Smooth muscle cell of the brain vasculature (primary cell): ENCODE measurements at places on chromosomes 1 and 21.
A peak's percentile ranks its signal among the peaks of the same experiment; 100 is the strongest.

DNA sequence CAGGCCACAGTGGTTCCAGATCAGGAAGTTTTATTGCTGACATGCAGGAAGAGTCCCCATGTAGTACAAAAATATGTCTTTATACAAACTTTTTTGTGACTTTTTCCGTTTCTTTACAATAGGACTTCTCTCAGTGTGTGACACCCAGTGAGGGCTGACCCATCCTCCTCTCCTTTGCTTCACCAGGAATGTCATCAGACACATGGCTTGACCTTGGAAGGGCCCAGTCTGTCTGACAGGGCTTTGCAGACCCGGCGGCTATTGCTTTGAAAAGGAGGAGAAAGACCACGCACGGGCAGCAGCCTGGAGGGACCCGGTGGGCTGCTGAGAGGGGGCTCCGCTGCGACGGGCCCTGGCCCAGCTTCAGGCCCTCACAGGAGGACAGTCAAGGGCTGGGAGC lies 16.2 kb upstream of the EVA1B start:
- DNase-seq, result no peak

GRCh38 chr21:37264808-37265207 lies 2.3 kb downstream of the VPS26C start:
- DNase-seq, result no peak

GRCh38 chr1:187409341-187409740 lies 580.6 kb downstream of the PLA2G4A start:
- no peak for DNase-seq

DNA sequence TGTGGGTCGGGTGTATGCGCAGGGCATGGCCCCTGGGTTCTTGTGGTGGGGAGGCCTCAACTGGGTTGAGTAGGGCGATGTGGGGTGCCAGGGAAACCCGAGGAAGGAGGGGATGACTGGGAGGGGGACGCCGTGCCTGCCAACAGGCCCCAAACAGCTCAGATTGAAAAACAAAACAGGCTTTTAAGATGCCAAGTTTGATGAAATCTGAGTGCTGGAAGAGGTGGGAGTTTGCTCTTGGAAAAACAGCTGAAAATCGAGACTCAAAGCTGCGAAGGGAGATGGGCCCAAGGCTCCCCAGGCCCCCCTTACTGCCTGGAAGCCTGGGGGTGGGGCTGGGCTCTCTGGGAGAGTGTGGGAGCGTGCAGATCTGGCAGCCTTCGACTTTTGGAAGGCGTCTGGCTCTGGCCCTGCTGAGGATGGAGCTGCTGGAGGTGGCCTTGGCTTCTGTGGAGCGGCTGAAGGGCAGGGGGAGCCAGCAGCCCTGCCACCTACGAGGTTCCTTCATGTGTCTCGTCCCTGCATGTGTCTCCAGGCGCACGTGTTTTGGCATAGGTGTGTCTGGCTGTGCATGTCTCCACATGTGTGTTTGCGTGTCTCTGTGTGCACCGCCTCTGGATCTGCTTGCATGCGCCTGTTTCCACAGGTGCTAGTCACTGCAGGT lies 33.3 kb downstream of the PTPRF start:
- DNase-seq, result no peak

GRCh38 chr1:17826165-17826488 lies 71.0 kb downstream of the ACTL8 start:
- no peak for DNase-seq

DNA sequence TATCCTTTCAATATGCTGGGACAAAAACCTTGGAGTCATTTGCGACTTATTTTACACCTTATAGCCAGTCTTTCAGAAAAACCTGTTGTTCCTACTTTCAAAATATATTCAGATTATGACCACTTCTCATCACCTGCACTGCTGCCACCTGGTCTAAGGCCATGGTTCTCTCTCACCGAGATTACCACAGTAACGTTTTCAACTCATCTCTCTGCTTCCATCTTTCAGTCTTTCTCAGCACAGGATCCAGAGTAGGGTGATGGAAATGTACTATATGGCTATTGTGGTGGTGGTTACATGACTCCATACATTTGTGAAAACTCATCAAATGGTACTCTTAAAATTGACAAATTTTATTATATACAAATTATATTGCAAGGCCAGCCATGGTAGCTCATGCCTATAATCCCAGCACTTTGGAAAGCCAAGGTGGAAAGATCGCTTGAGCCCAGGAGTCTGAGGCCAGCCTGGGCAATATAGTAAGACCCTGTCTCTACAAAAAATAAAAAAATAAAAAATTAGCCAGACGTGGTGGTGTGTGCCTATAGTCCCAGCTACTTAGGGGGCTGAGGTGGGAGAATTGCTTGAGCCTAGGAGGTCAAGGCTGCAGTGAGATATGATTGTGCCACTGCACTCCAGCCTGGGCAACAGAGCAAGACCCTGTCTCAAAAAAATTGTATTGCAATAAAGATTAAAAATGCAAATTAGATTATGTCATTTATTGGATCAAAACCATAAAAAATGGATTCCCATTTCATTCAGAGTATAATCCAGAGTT lies 120.9 kb upstream of the PPP2R5A start:
- DNase-seq, result no peak

DNA sequence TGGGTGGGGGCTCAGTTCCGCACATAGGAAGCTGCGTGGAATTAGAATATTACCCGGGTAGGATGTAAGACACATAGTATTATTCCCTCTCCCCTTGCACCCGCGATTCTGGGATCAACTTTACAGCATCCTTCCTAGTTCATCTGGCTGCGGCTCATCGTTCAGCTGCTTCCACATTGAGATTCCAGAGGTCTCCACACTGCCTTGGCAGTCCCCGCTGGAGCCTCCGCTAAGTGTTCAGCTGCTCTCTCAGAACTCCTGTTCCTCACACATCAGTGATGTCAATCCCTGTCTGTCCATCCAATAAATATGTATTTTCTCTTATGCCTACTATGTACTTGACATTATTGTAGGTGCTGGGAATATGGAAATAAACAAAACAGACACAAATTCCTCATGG lies 135.6 kb upstream of the SYT6 start:
- DNase-seq, result no peak

- DNase-seq, result no peak
Observed at GRCh38 chr1:180975551-180975950, 47.1 kb downstream of the STX6 start.

DNA sequence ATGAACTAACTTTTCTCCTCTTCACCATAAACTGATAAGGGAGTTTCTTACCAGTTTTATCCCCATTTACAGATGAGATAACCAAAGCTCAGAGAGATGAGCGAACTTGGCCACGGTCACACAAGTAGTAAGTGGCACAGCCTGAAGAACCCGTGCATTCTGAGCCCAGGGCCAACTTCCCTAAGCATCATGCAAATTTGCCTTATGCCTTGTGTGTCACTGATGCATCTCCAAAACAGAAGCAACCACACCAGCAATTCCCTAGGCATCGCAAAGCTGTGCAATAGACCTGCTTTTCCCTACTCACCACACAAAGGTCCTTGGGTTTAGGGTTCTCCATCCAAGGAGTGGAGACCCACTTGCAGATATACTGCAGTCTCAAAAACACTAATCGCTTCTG lies 304.5 kb upstream of the KAZN start:
- no peak for DNase-seq

DNA sequence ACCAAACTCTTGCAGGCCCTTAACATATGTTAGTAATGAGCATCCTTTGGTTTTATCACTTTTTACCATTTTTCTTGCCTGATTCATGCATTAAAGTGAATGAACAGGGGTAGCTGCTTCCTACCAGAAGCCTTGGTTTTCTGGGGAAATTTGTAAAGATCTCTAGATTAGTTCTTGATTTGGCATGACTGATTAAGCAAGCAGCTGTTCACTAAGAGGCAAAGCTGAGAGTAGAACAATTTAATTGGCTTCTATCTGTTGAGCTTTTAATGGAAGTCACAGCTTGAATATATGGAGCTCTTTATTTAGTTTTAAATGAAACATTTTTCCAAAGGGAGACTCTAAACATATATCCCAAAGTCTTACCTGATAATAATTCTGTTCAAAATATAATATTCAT lies 23.6 kb downstream of the TLCD4 start:
- no peak for DNase-seq

DNA sequence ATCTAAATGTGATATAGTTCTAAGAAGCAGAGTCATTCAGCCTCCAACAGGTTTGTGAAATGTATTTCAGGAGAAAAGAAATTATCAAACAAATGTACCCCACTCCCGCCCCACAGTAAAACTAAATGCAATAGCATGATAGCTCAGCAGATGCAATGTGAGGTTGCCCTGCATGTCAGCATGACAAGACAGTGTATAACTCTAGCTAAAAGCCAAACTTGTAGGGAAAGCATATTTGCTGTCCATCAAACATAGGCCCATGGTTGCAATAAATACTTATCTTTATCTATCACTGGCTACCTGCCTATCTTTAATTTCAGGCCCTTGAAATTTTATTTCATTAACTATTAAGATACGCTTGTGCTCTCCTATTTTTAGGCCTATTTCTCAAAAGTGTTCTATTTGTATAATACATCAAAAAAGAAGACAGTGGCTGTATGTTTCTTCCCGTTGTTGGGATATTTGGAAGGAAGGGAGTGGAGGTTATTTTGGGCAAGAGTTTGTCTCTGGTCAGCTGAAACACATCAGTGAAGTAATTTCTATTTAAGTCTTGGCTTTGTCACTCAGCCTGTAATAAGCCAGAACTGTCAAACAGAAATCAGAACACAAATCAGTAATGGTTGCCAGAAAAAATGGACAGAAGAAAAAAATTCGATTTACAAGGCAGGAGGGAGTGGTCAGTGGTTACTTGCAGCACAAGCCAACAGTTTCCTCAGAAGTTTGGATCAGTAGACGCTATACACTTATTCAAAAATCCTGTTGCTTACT lies 307.4 kb upstream of the ADGRL2 start:
- DNase-seq, result no peak

DNA sequence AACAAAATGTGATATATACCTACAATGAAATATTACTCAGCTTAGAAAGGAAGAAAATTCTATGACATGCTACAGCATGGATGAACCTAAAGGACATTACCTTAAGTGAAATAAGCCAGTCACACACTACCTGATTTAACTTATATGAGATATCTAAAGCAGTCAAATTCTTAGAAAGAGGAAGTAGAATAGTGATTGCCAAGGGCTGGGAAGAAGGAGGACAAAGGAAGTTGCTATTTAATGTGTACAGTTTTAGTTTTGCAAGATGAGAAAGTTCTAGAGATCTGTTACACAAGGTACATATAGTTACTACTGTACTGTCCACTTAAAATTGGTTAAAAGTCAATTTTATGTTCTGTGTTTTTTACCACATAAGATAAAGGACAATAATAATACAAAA lies 87.5 kb upstream of the KCTD3 start:
- DNase-seq, result no peak

- DNase-seq, result no peak
Observed at GRCh38 chr21:42107881-42108553, 36.9 kb downstream of the UMODL1 start.

GRCh38 chr1:147389532-147390184 lies 147.2 kb downstream of the CHD1L start:
- DNase-seq, result peak; percentile 21

GRCh38 chr1:63010913-63011660 lies 227.2 kb downstream of the ATG4C start:
- peak; percentile 1 for DNase-seq

- DNase-seq, result no peak
Observed at GRCh38 chr1:113557187-113557586, 166.9 kb downstream of the MAGI3 start.

- no peak for DNase-seq
Observed at GRCh38 chr1:182351790-182352364, 39.7 kb downstream of the GLUL start.

- DNase-seq, result no peak
Observed at GRCh38 chr21:46229133-46229922, 754 bp upstream of the LSS start.

- DNase-seq, result peak; percentile 39
Observed at GRCh38 chr1:54850737-54851136, 36.3 kb downstream of the DHCR24 start.

GRCh38 chr1:230210981-230211336 lies 143.9 kb downstream of the GALNT2 start:
- DNase-seq, result no peak

- DNase-seq, result no peak
Observed at GRCh38 chr1:208923456-208923855, 660.1 kb upstream of the CAMK1G start.

DNA sequence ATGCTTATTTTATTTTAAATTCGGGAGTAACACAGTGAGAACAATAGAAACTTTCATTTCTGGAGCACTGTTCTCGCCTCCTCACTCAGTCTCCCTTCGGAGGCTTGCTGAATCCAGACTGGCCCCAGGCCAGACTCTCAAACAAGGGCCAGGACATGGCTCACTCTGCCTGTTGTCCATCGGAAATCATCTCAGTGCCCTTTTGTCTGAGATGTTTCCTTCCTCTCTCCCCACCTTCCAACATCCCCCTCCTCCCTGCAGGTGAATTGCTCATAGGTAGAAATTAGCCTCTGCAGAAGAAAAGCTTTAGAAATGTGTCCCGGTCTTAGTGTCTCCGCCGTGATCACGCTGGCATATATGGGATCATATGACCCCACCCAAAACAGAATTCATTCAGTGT lies 55.2 kb downstream of the ERG start:
- DNase-seq, result no peak

DNA sequence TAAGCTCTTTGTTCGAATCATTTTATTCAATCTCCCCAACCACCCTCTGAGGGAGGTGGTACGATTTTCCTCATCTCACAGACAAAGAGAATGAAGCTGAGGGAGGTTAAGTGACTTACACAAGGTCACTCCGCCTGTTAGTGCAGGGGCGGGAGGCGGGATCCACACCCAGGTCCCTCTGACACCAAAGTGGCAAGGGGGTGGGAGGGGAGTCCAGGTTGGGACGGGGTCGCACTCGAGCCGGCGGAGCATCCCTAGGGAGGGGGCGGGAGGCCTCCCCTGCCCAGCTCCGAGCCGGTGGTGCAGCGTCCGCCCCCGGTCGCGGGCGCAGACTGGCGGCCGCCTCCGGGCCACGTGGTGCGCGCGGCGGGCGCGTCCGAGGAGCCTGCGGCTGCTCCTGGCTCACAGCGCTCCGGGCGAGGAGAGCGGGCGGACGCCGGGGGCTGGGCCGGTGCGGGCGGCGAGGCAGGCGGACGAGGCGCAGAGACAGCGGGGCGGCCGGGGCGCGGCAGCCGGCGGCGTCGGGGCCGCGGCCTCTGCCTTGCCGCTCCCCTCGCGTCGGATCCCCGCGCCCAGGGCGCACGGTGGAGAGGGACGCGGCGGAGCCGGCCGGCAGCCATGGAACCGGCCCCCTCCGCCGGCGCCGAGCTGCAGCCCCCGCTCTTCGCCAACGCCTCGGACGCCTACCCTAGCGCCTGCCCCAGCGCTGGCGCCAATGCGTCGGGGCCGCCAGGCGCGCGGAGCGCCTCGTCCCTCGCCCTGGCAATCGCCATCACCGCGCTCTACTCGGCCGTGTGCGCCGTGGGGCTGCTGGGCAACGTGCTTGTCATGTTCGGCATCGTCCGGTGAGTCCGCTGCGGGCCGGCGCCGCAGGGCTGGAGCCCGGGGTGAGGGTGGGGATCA lies at the start of gene OPRD1:
TSS of gene OPRD1 (plus strand) at position 405 of the 903 bp plus-strand sequence. CDS start at position 619, 214 bp downstream.
- DNase-seq, result no peak

- DNase-seq, result no peak
Observed at GRCh38 chr1:113809670-113810602, 2.3 kb downstream of the RSBN1 start.

- DNase-seq, result no peak
Observed at GRCh38 chr1:153386500-153386901, 4.4 kb downstream of the S100A8 start.
